ENCODE measurements at places on chromosomes 6 and 20.

DNA sequence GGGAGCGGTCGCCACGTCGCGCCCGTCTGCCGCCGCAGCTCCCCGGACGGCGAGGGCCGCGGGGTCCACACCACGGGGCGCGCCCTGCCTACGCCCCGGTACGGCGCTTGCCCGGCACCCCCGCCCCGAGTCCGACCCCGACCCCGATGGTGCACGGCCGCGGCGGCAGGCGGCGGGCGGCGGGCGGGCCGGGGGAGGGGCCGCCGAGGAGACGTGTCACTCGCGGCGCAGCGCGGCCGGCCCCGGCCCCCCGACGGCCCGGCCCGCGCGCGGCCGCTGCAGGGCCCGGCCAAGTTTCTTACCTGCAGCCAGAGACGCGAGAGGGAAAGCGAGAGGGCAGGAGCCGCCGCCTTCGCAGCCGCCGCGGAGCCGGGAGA lies 328 bp downstream of the RRBP1 start:
- DNase-seq = no peak

DNA sequence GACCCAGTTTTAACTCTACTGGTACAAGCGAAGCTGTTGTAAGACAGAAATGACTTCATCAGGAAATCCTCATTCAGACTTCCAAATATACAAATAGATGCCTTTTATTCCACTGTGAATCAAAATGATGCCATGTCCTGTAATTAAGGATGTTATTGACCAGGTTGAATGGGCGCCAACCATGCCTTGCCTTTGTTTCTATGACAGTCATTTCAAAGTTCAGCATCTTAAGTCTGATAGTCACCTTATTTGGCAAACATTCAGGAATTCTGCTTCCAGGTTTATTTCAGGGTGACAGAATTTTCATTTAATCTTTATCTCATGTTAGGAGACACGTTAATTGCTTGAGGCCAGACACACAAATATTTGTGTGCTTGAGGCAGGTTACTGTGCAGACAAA lies 592.8 kb upstream of the JAG1 start:
- no peak for DNase-seq

- DNase-seq = no peak
Measured at GRCh38 chr6:166836785-166837718, 119.3 kb downstream of the RNASET2 start.

DNA sequence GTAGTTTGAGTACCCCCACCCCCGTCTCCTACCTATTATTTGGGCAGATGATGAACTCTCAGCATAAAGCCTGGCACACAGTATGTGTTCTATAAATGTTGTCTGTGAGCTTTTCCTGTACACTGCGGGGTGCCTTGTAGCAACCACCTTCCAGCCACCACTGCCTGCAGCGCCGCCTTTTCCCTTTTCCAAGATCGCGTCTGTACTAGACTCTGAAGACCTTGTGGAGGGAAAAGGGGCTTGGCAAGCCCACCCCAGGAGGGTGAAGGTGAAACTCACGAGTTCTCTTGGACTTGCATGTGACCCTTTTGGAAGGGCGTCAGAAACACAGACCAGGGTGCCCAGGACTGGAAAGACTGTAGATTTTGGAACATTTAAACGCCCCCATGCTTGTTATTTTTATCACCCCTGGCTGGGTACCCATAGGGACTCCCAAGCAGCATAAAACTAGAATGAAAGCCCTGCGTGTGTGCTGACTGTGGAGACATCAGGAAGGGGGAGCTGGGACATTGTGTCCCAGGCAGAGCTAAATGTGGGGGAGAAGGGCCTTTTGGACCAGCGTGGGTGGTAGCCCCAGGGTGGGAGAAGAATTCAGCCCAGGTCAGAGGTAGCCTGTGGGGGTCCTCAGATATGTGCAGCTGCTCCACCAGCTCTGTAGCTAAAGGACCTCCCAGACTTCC lies 8.3 kb downstream of the BAK1 start:
- DNase-seq = no peak

- peak; percentile 11 for DNase-seq
Measured at GRCh38 chr6:42710316-42710715, 12.1 kb downstream of the PRPH2 start.

GRCh38 chr6:128598571-128598970 lies 78.2 kb upstream of the PTPRK start:
- no peak for DNase-seq

DNA sequence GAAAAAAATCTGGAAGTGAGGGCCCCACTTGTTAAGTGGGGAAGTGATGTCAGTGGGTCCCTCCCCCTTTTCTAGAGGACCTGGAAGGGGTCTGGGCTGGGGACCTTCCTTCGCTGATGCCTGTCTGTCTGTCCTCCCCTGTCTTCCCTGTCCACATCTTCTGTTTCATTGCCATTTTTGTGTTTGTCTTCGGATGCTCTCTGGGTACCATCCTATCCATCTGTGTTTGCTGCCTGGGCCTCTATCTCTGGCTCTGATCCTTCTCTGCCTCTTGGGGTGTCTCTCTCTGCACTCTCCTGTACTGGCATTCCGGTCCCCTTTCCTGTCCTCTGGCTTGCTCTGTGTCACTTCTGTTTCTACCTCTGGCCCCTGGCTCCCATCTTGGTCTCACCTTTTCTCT lies 2.3 kb downstream of the TMEM151B start:
- DNase-seq = no peak

DNA sequence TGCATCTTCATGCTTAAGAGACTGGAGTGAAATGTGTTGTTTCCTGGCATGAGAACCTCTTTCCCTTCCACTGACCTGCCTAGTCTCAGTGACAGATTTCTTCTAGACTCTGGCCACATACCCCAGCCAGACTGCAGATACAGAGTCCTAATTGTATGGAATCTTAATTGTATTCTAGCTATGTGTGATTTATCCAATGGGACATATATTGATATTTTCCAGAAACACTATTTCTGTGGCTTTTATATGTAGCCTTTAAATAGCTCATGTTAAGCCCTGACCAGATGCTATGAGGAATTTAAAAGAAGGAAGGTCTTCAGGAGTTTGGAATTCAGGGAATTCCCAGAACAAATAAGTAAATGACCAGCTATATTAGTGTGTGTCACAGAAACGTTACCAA lies 99.0 kb downstream of the FIG4 start:
- DNase-seq = no peak

- DNase-seq = no peak
Measured at GRCh38 chr6:109225946-109226345, 130.6 kb downstream of the CEP57L1 start.

DNA sequence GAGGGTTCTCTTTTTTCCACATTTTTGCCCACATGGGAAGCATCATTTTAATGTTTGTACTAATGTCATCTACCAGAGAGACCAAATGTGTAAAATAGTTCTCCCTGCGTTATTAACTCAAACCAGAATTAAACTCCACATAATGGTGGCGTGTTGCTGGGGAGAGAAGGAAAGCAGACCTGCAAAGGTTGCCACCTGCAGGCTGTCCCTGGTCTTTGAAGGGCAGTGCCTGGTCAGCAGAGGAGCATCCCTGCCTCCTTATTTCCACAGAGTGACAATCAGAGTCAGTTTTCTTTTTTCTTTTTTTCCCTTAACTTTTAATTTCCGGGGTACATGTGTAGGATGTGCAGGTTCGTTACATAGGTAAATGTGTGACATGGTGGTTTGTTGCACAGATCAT lies 214.5 kb downstream of the TBX18 start:
- no peak for DNase-seq

DNA sequence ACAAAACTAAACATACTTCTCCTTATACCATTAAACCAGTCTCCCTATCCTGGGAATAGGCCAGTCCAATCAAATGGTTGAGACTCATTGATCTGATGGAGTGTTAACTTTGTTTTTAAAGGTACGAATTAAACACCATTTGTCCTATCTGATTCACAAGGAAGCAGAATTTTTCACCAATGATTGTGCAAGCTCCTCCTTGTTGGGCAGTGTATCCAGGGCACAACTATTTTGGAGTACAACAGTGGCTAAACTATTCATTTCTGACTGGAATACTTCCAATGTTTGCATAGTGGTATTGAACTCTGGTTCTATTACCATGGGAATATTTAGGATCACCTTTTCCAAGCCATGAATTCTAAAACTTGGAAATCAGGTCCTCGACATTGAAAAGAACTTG lies 5.4 kb upstream of the PPP1R3G start:
- no peak for DNase-seq

GRCh38 chr6:28334286-28335039 lies 1.5 kb downstream of the ZSCAN31 start:
- DNase-seq = no peak

- no peak for DNase-seq
Measured at GRCh38 chr6:50289366-50289765, 239.6 kb upstream of the DEFB112 start.

DNA sequence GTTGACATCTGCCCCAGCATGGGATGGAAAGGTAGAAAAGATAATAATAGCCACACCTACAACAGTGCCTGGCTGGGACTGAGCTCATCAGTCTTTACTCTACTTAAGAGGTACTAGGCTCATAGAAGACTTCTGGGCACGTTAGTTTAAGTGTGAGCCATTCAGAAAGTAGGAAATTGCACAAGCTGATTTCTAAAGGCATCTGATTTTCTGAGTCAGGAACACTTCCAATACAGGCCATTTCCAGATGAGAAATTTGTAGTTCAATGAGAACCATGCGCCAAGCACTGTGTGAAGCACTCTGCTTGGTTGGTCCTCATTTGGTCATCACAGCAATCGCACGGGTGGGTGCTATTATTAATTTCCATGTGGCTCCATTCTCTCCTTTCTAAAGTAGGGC lies 42.3 kb downstream of the MOCS1 start:
- DNase-seq = no peak

GRCh38 chr6:141252828-141253608 lies 879.7 kb upstream of the GJE1 start:
- no peak for DNase-seq

DNA sequence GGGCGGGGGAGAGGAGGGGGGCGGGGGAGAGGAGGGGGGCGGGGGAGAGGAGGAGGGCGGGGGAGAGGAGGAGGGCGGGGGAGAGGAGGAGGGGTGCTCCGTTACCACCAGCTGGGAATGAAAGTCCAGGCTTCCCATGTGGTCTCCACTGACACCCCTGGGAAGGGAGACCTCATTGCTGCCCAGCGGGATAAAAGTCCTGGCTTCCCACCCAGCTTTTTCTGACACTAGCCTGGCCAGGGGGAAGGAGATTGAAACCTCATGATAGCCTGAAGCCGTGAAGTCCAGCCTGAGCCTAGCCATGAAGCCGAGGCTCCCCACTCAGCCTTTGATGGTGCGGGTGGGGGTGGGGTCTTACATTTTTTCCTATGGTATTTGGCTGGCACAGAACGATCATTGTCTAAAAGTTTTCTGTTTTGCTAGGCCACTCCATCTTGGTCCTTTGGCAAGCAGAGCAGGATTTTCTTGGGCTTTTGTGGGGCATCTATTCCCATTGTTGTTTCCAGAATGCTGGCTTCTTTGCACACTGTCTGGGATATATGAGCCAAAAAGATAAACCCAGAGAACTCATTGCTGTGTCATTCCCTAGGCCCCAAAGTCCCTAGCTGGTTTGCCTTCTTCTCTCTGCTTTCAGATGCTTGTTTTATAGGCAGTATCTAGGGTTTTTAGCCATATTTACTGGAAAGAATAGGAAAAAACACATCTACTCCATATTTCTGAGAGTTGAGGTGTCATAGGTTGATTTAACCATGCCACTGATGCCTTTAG lies 67.9 kb upstream of the RNF24 start:
- no peak for DNase-seq

DNA sequence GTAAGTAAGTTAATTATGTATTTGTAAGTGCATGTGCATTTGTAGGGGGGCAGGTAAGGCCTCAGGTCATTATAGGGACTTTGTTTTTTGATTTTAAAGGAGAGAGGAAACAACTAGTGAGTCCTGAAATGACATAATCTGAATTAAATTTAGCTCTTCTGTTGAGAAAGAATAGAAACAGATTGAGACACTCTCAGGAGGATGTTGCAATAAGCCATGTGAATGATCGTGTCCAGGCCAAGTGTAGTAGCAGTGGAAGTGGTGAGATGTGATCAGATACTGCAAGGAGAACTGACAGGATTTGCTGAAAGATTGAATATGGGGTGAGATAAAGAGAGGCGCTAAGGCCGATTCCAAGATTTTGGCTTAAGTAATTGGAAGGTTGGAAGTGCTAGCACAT lies 2.6 kb upstream of the CENPW start:
- DNase-seq = no peak

- no peak for DNase-seq
Measured at GRCh38 chr20:50237349-50237748, 46.7 kb downstream of the CEBPB start.

GRCh38 chr6:150751296-150751695 lies 114.2 kb upstream of the MTHFD1L start:
- DNase-seq = no peak

- DNase-seq = no peak
Measured at GRCh38 chr6:151213352-151213751, 26.4 kb upstream of the AKAP12 start.

DNA sequence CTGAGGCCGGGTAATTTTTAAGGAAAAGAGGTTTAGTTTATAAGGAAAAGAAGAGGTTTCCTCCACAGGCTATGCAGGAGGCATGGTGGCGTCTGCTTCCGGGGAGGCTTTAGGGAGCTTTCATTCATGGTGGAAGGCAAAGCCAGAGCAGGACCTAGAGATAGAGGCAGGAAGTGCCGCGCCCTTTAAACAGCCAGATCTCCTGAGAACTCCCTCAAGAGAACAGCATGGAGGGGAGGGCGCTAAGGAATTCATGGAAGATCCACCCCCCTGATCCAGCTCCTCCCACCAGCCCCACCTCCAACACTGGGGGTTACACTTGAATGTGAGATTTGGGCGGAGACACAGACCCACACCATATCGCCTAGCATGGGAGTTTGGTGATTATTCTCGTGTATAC lies 13.9 kb upstream of the DACT2 start:
- DNase-seq = no peak

GRCh38 chr20:23058240-23058639 lies 8.8 kb upstream of the THBD start:
- no peak for DNase-seq

DNA sequence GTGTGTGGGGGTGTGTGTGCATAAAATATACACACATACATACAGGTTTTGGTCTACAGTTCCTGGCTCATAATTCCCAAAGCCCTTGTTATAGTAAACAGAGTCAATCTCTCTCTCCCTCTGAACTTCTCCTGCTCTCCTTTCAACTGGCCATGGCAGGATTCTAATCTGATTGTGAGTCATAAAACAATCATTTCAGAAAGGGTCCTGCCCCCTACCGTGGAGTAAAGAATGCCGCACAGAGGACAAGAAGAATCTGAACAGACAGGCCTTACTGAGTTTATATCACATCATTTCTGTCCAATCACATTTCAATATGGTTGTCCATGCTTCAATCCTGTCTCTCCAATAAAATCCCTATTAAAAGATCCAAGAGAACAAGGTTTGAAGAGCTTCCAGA lies 416.9 kb downstream of the FRK start:
- DNase-seq = no peak

DNA sequence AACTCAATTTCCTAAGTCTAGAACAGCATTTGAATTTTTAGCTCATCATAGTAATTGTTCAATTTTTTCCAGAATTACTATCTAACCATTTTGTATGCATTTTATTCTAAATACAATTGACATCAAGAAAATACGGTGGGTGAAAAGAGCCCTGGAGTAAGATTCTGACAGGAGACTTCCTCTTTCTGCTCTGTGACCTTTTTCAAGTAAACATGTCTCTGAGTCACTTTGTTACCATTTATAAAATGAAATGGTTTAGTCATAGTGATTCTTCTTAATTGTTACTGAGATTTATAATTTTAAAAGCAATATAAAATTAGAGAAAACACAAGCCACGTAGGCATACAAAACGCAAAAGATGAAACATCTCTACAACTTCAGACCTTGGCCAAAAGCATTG lies 80.2 kb downstream of the PLCB1 start:
- no peak for DNase-seq

- DNase-seq = no peak
Measured at GRCh38 chr20:58056921-58057686, 171.3 kb downstream of the ANKRD60 start.
